Activated CD8-positive, alpha-beta memory T cell treated with anti-CD3 and anti-CD28 coated beads for 24 hours (primary cell): ENCODE measurements at places on chromosomes 6 and 20.

DNA sequence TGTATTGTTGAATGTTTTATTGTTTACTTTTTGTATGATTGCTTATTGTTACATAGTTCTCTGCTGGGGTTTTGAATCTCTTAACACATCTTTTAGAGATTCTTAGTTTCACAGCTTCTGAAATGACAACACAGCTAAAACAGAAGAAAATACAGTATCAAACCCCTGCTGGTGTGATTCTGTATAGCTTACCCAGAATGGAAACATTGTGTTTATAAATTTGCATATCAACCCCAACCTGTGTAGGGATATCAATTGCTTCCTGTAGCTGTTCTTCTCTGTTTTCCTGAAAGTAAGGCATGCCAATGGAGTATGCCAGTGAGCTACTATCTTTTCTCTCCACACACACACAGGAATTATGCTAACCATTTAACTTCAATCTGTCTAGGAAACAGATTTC is 64.3 kb upstream of the ID4 start:
- DNase-seq = no peak

DNA sequence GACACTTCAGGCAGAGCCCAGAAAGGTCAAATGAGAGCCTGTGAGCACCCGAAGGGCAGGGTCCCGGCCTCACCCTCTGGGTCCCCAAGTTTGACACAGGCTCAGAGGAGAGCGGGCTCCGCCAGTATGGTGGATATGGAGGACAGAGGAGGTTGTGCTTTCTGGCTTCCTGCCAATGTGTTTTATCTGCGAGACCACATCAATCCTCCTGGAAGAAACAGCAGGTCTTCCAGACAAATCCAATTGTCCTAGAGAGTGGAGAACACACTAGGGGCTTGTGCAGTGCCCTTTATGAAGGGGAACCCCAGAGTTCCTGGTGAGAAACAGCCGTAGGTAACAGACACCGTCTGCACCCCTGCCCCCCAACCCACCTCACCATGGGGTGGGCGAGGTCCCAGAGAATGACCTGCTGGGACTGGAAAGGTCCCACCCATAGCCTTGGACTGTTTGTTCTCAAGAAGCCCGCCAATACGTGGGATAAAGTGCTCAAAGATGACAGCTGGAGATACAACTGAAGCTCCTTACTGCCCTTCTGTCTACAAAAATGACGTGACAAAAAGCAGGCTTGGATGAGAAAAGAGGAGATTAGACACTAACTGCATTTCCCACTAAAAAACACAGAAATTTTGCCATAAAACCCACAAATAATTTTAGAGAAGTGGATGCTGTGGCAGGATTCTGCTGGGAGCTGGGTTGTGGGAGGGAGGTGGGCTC is 23.9 kb upstream of the SSTR4 start:
- no peak for DNase-seq

GRCh38 chr6:45966797-45967196 is 48.9 kb downstream of the CLIC5 start:
- no peak for DNase-seq

DNA sequence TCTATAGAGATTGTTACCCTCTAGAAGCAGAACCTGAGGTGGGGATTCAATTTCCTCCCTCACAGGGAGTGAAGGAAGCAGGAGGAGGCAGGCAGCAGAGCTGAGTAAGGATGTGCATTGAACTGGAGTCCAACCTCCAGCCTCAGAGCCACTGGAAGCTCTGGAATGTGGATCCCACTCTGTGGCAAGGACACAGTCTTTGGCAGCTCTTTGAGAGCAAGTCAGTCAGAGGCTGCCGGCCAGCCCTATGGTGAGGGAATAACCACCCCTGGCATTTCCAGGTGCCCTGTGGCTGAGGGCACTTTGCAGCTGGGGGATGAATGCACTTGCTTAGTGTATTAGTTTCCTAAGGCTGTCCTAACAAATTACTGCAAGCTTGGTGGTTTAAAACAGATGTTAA is 37.2 kb downstream of the EBF4 start:
- peak; percentile 57 for DNase-seq

GRCh38 chr6:2616811-2617210 is 133.9 kb downstream of the MYLK4 start:
- no peak for DNase-seq

- no peak for DNase-seq
These were observed 157.5 kb downstream of the TBX18 start for GRCh38 chr6:84606860-84607259.

GRCh38 chr6:160996131-160996601 is 4.6 kb downstream of the MAP3K4 start:
- DNase-seq = no peak

GRCh38 chr6:16635810-16636602 is 125.3 kb downstream of the ATXN1 start:
- no peak for DNase-seq

GRCh38 chr20:46914789-46915379 is 20.2 kb downstream of the EYA2 start:
- no peak for DNase-seq

GRCh38 chr6:37809197-37809543 is 10.4 kb upstream of the ZFAND3 start:
- DNase-seq = no peak

DNA sequence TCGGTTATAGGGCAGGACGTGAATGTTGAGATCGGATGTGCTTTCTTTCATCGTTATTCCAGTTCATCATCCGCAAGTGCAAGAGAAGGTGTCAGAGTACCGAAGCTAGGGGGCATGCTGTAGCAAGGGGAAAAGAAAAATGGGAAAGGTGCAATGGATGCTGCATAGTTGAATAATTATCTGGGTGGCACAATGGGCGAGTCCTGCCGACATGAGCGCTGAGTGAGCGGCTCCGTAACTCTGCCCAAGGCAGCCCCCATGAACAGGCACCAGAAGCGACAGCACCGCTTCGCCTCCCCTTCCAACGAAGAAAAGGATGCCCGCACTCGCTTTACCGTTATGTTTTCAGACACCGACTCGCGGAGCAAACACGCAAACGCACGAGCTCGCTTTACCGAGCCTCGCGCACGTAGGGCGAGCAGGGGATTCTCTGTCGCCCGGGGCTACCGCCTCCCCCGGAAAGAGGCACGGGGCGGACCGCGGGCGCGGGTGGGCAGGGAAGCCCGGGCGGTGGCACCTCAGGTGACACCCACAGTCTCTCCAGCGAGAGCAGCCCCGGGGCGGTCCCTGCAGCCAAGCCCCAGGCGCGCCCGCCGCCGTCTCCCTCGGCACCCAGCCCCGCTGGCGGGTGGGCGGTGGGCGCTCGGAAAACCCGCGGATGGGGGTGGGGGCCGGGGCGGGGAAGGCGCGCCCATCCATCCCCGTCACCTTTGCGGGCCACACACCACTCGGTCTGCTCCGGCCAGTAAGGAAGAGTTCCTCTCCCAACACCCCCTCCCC is 654 bp downstream of the WASF1 start:
- DNase-seq = peak; percentile 82

DNA sequence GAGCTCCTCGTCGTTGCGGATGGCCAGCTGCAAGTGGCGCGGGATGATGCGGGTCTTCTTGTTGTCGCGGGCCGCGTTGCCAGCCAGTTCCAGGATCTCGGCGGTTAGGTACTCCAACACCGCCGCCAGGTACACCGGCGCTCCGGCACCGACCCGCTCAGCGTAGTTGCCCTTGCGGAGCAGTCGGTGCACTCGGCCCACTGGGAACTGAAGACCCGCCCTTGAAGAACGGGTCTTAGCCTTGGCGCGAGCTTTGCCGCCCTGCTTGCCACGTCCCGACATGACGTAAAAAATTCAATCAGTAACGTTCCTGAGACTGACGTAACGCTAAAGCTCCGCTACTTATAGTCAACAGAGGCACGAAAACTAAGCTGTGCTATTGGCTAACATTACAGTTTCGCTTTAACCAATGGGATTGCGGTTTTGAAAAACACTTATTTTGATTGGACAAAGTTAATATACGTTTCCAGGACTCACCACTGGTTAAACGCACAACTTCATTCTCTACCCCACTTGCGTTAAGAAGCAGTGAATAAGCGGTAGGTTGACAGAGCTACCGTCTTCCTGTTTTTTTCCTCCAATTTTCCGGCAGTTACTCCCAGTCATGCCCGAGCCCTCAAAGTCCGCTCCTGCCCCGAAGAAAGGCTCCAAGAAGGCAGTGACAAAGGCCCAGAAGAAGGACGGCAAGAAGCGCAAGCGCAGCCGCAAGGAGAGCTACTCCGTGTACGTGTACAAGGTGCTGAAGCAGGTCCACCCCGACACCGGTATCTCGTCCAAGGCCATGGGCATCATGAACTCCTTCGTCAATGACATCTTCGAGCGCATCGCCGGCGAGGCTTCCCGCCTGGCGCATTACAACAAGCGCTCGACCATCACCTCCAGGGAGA is 73.9 kb downstream of the OR2B2 start:
- DNase-seq = peak; percentile 92

DNA sequence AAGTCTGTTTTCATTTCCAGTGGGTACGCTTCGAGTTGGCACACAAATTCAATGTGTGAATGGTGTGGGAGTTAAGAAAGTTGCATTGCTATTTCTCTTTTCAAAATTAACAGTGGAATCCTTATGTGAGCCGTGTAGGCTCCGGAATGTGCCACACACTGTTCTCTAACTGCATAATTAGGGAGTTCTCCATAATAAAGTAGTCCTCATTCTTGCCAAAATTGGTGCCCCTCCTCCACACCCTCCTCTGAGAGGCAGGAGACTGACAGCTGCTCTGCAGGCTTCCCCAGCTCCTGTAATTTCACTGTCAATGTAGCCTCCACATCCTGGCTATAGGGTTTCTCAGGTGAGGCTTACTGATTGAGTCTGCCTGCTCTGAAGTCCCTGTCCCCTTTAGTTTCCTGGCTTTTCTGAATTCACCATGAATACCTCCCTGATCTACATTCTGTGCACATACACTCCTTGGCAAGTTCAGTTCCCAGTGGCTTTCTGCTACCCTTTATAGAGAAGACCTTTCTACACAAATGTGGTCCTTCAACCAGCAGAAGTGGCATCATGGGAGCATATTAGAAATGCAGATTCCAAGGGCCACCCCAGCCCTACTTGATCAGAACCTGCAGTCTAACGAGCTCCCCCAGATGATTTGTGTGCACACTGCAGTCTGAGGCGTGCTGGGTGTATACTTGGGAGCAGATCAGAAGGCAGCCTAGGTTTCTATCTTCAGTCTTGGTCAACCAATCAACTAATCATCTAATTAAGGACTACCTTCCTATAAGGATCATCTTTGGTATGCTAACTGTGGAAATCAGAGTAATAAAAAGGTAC is 19.9 kb upstream of the CCN6 start:
- DNase-seq = peak; percentile 56

DNA sequence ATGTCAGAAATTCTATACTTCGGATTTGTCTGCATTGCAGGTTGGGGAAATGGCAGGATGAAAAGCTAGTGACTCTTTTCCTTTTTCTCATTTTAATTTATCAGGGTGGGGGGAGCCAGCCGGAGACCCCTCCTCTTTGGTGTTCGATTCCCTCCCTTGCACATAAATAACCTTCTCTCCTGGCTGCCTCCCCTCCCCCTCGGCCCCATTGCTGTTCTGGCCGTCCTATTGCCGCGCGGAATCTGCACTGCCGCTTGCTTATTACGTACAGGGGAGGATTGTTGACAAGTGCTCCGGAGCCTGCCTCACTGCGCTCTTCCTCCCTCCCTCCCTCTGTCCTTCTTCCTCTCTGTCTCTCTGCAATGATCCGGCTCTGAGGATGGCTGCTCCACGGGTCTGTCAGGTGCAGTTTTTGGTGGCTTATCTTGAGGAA is 154.7 kb downstream of the JARID2 start:
- no peak for DNase-seq

DNA sequence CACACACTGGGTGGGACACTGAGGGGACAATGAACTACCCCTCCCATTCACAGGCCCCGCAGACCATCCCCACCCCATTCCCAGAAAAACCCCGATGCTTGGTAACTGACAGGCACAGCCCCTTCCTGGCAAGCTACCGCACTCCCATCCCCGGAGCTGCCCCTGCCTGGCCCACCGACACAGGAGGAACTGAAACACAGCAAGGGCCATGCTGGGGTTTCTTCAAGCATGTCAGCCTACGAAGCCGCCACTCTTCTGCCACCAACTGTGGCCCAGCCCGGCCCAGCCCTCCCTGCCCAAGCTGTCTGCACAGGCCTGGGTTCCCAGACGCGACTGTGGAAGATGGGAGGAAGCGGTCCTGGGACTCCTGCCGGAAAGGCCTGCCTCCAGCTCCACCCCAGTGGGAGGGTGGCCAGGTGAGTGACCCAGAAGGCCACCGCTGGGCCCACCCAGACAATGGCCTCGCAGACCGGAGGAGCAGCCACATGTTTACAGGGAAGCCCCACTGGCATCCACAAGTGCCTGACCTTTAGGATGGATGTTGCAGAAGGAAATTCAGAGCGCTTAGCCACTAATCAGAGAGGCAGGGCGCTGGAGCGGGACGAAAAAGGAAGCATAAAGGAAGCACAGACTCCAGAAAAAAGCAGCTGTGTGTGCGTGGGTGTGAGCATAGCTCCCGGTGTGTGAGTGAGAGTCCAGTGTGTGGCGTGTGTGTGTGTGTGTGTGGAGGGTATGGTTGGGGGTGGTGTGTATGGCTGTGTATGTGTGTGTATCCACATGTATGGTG is 91.6 kb downstream of the PRND start:
- DNase-seq = peak; percentile 76

- DNase-seq = no peak
These were observed at the start of gene PGC for GRCh38 chr6:41747256-41748101. PGC (minus strand) TSS chr6:41747397; CDS start chr6:41747334, 63 bp downstream.

DNA sequence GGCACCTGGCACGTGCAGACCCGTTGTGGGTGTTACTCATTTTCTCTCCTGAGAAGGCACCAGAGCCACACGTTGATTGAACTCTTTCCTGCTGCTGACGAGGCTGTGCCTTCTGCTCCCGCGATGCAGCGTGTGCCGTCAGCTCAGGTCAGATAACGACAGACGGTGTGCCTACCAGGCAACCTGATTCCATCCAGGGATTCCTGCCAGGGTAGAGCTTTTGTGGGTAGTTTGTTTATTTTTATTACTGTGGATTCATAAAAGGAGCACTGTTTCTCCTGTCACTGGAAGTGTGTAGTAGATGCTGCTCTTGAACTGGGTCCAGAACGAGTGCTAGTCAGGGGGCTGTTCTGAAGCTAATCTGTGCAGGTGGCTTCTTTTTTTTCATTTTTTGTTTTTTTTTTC is 20.7 kb downstream of the PRPF6 start:
- no peak for DNase-seq
